ENCODE measurements at places on chromosomes 6 and 20. TPM values are rescaled to one million over a fixed set of nuclear protein-coding genes. Genes with fewer than 3 reads are reported as not detected.
A peak's percentile ranks its signal among the peaks of the same experiment; 100 is the strongest.

The PPP1R3G gene
- 0.74 TPM for total RNA-seq

The CENPQ gene
- 5.1 TPM for total RNA-seq

The DLL1 gene
- total RNA-seq = 7.5 TPM

The FIG4 gene
- total RNA-seq = 13.6 TPM

DNA sequence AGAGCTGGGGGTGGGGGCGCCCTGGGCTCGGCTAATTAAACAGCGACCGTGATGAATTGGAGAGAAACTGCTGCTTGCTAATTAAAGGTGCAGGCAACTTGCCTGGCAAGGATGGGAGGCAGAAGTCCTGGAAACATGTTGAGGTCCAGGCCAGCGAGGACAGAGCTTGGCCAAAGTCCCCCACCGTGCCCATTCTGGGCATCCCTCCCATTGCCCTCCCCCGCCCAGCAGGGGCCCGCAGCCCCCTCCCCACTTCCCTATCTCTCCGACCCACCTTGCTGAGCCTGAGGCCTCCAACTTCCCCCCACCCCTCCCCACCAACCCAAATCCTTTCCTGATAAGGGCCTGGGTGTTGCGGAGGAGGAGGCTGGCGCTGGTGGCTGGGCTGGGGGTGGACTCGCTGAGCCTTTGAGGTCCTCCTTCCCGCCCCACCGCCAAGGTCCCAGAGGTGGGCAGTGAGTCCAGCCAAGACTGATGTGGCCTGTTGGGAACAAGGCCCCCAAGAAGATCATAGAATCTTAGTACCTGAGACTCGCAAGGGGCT, 23.3 kb downstream of the C20orf203 start:
- DNase-seq = no peak

- peak; percentile 41 for DNase-seq
These were observed 23.2 kb downstream of the PPP1R16B start for GRCh38 chr20:38828514-38829295.

GRCh38 chr20:54227241-54227640, 19.4 kb downstream of the PFDN4 start:
- no peak for DNase-seq

DNA sequence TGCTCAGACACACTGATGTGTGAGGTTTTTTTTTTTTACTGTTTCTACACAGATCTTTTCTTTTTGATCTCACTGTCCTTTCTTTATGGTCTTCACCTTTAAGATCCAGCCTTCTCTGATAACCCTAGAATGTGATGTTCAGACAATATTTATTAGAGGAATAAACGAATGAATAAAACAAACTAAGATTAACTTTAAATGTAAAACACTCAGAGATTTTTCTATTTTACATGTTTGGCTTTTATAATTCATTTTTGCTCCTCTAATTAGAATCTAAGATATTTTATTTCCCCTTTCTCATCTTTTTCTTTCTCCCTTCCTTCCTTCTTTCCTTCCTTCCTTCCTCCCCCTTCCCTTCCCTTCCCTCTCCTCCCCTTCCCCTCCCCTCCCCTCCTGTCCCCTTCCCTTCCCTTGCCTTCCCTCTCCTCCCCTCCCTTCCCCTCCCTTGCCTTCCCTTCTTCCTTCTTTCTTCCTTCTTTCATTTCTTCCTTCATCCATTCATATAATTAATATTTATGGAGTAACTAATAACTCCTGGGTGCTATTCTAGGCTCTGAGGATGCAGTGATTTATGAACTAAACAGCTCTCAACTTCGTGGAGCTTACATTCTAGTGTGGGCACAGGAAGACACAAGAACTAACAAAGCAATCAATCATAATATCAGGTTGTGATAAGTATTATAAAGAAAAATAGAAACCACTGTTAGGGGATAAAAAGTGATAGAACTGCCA, 133.5 kb upstream of the TSHZ2 start:
- DNase-seq = no peak

DNA sequence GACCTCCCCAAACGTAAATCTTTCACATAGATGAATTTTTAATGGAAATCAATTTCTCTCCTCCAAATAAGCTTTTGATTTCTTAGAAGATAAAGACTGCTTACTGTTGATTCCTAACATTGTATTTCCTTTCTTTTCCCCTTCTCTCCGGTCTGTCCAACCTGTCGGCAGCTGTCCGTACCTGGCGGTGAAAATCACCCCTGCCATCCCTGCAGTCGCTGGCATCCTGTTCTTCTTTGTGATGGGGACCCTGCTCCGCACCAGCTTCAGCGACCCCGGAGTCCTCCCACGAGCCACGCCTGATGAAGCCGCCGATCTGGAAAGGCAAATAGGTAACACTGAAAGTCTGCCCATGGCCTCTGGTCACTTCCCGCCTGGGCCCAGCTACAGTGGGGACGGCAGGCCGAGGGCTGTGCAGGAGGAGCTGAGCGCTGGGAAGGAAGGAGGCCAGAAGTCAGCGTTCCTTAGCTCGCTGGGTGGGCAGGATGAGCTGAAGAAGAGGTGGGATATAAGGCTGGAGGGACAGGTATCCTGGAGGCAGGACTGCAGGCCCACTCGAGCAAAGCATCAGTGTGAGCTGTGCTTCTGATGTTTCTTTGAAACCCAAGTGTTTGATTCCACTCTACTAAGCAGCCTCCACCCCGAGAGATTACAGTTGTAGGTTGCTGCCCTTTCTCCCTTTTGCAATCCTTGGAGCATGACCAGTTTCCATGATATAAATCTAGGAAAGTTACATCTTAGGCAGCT, 161.6 kb downstream of the ZDHHC14 start:
- DNase-seq = no peak

- DNase-seq = no peak
These were observed 146.4 kb upstream of the STXBP5 start for GRCh38 chr6:147057705-147058342.

GRCh38 chr6:125906158-125906998, 50.2 kb upstream of the HINT3 start:
- peak; percentile 74 for DNase-seq
